ENCODE measurements at places on chromosomes 13 and 19.

- no peak for DNase-seq
These were observed 26.3 kb downstream of the CNFN start for GRCh38 chr19:42363614-42364346.

DNA sequence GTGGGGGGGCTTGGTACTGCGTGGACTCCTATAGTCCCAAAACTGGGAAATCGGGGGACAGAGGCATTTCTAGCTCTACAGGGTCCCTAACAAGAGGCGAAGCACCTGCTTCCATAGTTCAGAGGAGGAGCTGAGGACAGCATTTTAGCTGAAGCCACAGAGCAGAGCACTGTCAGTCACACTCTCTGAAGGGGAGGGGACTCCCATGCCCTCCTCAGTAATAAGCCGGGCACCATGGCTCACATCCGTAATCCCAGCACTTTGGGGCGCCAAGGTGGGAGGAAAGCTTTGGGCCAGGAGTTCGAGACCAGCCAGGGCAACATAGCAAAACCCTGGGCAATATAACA lies 3.8 kb downstream of the NPAS1 start:
- DNase-seq = no peak

- DNase-seq = no peak
These were observed 7.9 kb upstream of the RNASEH2B start for GRCh38 chr13:50901701-50902100.

GRCh38 chr13:62919491-62919890 lies 1503.8 kb upstream of the PCDH20 start:
- no peak for DNase-seq

DNA sequence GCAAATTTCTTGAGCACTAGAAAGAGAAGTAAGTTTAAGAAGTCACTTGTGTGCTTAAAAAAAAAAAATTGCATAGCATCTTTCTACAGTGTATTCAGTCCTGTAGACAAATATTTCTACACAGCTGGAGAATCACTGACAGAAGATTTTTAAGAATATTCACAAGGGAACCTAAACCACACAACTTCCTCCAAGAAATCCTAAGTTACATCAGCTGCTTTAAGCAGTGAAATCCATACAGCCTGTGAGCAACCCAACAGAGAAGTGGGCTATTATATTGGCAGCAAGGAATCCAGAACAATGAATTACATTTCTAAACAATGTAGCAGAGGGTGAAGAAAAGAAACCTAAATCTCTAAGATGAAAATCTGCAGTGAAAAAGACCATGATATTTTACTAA lies 1.5 kb downstream of the DOCK9 start:
- DNase-seq = no peak

- no peak for DNase-seq
These were observed 36.1 kb downstream of the WDFY2 start for GRCh38 chr13:51620165-51620983.

GRCh38 chr13:25214491-25215252 lies 42.6 kb upstream of the AMER2 start:
- no peak for DNase-seq

GRCh38 chr13:51158365-51158764 lies 47.3 kb upstream of the C13orf42 start:
- DNase-seq = no peak

DNA sequence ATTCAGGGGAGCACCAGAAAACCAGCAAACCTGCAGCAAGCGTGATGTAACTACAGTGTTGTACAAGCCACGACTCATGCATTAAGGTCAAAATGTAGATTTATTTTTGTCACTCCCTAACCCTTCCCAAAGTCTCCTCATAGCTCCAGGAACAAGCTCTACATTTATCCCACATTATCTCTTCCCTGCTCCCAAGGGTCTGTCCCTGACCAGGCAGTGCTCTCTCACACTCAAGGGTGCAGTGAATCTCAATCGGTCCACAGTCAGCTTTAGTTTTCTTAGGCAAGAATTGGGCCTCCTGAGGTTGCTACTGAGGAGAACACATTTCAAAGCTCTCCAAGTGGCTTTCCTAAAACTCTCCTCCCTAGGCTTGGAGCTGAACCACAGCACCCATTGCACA lies 219.4 kb downstream of the NHLRC3 start:
- DNase-seq = no peak

GRCh38 chr13:21066946-21067345 lies 5.6 kb upstream of the LATS2 start:
- DNase-seq = no peak

GRCh38 chr19:38535212-38535611 lies 82.5 kb downstream of the MAP4K1 start:
- no peak for DNase-seq

GRCh38 chr13:20389696-20390525 lies 135.7 kb downstream of the CRYL1 start:
- DNase-seq = no peak

DNA sequence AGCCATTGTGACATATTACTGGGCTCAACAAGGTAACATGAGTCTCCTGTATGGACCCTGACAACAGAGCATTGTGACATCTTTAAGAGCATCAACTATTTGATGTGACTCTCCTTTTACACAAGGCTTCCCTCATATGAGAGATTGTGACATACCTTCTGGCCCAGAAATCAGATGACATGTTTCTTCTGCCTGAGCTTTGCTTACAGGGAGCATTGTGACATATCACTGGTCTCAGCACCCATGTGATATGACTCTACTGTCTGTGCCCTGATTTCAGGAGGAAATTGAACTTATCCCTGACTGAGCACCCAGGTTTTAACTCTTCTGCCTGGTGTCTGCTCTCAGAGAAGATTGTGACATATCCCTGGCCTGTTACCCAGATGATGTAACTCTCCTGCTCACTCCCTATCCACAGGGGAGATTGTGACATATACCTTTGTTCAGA lies 15.9 kb upstream of the ZNF681 start:
- no peak for DNase-seq

GRCh38 chr13:42602906-42603305 lies 29.0 kb downstream of the TNFSF11 start:
- no peak for DNase-seq

DNA sequence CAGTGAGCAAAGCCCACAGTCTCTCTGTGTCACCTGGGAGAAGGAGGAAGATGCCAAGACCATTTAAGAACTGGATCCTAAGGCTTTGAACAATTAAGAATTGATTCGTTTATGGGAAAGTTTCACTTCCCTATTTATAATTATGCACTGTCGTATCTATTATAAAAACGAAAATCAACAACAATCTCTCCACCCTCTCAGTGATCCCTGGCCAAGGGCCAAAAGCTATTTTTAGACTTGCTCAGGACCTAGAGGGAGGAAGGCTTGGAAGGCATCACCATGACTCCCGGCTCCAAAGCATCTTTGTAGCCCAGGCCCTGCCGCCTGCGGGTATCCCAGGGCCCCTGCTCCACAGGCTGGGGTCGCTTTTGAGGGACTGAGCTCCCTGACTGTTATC lies 1.3 kb downstream of the RHPN2 start:
- peak; percentile 41 for DNase-seq

DNA sequence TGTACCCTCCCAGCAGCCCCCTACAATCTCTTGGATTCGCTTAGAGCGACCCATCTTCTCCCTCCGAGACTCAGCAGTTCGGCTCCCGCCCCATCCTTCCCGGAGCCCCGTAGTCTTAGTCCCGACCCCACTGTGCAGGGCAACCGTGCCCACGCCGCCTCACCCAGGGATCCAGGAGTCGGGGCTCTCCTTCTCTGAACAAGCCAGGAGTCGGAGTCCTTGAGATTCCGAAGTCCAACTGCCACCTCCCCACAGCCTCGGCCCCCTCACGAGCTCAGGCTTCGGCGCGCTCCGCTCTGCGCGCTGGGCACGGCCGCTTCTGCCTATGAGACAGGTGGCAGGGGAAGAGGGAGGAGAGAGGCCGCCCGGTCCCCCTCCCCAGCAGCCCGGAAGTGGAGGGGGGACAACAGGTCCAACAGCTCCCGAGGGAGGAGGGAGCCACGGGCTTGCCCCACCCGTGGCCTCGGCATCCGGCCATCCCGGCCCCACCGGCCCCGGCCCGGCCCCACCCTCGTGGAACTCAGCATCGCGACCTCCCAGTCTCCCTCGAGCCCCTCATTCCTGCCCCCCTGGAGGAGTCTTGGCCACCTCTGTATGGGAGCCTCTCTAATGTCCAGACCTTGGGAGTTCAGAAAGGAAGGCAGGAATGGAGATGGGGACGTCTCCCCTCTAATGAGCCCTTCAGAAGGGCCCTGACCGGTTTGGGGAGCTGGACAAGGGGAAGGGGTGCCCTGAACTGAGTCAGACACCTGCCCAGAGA lies at the start of gene PHLDB3:
TSS of gene PHLDB3 (minus strand) at position 321 of the 760 bp plus-strand sequence. CDS start 628 bp downstream, outside the sequence.
- DNase-seq = no peak

DNA sequence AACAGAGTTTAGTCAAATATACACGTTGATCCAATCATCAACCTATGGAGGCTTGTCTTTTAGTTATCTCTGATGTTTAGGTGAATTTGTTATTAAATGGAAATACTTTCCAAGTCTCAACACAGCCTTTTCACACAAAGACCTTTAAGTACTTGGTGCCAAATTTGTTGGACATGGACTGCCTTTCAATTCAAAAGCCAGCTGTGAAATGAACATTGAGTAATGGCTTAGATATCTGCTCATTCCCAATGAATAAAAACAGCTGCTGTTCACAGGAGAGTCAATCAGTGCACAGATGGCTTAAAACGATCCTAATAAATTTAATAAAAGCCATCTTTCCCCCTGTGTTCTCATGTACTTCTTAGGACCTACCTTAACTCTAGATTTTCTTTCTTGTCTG lies 19.9 kb upstream of the DHRS12 start:
- no peak for DNase-seq

- no peak for DNase-seq
These were observed 1.9 kb downstream of the VSTM2B start for GRCh38 chr19:29527500-29528328.

GRCh38 chr19:17159466-17160393 lies 55.4 kb upstream of the USE1 start:
- DNase-seq = no peak

DNA sequence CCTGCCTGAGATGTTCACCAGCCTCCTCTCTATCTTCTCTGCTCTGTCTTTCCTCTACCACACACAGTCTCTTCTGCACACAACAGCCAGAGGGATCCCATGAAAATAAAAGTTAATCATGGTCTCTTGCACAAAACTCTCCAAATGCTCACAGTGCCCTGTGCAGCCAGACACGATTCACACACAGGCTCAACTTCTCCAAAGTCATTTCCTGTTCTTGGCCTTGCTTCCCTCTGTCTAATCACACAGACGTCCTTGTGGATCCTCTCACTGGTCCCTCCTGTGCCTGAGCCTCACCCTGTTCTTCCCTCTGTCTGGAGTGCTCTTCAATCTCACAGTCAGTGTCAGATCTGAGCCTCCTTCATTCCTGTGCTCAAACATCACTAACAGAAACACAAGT lies 7.8 kb downstream of the SIGLEC12 start:
- no peak for DNase-seq

DNA sequence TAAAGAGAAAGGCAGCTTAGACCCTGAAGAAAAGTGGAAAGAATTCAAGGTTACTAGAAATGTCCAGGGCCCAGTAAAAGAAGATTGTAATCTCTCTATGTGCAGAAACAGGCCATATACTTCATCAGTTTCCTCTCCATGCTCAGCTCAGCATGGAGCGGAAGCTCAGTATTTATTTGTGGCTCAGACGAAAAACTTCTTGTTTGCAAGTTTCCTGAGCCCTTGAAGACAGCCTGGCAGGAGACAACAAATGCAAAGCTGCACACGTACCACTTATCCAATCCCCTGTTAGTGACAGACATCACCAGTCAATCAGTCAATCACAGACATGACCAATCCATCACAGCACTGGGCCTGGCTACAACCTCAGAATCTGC lies 8.1 kb upstream of the KLF2 start:
- DNase-seq = no peak

DNA sequence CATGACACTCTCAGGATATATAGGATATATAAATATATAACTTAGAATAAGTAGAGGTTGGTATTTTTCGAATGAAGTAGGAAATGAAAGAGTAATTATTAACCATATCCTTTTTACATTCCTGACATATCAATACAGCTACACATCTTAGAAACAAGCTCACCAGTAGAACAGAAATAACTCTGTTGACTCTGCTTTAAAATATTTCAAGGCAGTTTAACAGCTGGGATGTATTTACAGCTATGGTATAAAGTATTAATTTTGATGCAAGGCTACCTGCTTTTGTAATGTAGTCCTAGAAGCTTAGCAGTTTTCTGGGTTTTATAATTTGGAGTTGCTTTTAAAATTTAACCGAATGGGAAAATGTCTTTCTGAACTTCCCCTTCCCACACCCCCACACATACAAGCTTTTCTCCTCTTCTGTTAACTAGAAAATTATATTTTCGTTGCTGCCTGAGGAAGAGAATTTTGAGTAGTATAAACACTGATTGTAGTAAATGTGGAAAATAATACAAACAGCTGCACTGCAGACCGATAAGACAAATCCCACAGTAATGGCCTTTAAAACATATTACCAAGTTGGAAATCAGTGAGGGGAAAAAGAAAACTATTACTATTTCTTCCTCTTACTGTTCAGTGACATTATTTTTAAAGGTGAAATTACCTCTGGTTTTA lies 147.7 kb downstream of the GGACT start:
- DNase-seq = peak; percentile 36

- DNase-seq = peak; percentile 67
These were observed 622 bp downstream of the DNM2 start for GRCh38 chr19:10718205-10719196.

GRCh38 chr13:99689955-99690354 lies 188.7 kb downstream of the TM9SF2 start:
- no peak for DNase-seq

- peak; percentile 80 for DNase-seq
These were observed at the start of gene RYR1 for GRCh38 chr19:38433268-38433733. TSS of gene RYR1 (plus strand) at chr19:38433691. CDS start at chr19:38433830, 139 bp downstream.

DNA sequence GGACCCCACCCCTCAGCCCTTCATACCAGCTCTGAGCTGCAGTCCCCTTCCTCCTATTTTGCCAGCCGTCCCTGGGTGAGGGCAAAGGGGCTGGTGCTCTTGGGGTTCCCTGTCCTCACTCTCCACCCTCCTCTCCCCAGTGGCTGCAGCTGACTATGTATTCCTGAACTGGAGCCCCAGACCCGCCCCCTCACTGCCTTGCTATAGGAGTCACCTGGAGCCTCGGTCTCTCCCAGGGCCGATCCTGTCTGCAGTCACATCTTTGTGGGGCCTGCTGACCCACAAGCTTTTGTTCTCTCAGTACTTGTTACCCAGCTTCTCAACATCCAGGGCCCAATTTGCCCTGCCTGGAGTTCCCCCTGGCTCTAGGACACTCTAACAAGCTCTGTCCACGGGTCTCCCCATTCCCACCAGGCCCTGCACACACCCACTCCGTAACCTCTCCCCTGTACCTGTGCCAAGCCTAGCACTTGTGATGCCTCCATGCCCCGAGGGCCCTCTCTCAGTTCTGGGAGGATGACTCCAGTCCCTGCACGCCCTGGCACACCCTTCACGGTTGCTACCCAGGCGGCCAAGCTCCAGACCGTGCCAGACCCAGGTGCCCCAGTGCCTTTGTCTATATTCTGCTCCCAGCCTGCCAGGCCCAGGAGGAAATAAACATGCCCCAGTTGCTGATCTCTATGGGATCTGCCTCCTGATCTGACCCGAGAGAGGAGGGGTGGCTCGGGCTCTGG lies 2.4 kb downstream of the COX7A1 start:
- no peak for DNase-seq

DNA sequence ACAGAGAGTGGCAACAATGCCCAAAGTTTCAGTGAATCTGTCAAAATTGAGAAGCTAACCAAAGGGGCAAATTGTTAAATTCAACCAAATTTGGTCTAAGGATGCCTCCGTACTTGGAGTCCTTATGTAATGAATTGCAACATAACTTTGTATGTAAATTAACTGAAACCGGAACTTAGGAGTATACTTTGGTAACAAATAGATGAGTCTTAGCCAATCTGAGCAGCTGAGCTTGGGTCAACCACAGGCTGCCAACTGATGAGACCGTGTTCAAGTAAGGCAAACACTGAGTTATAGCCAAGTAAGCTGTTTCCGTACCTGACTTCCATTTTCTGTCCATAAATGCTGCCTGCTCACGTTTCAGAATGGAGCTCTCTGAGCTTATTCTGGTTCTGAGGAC lies 5.3 kb downstream of the VWA8 start:
- no peak for DNase-seq
